Muscle of back (tissue), 13 donors: ENCODE measurements at places on chromosomes 4 and X. TPM values are rescaled to one million over a fixed set of nuclear protein-coding genes. Genes with fewer than 3 reads are reported as not detected.
A peak's percentile ranks its signal among the peaks of the same experiment; 100 is the strongest.

Gene TNIP3
- polyA plus RNA-seq = 0.17 TPM

Gene RNF150
- 32.1 TPM for polyA plus RNA-seq

Gene DDX53
- polyA plus RNA-seq = not detected

Gene HTN1
- not detected for polyA plus RNA-seq

Gene BBS7
- 12.1 TPM for polyA plus RNA-seq

Gene PSMD10
- 61.8 TPM for polyA plus RNA-seq

Gene ZIC3
- 1.0 TPM for polyA plus RNA-seq

Gene MAGEB18
- polyA plus RNA-seq = not detected

Gene XPNPEP2
- polyA plus RNA-seq = 4.6 TPM

Gene ARHGEF6
- polyA plus RNA-seq = 51.2 TPM

DNA sequence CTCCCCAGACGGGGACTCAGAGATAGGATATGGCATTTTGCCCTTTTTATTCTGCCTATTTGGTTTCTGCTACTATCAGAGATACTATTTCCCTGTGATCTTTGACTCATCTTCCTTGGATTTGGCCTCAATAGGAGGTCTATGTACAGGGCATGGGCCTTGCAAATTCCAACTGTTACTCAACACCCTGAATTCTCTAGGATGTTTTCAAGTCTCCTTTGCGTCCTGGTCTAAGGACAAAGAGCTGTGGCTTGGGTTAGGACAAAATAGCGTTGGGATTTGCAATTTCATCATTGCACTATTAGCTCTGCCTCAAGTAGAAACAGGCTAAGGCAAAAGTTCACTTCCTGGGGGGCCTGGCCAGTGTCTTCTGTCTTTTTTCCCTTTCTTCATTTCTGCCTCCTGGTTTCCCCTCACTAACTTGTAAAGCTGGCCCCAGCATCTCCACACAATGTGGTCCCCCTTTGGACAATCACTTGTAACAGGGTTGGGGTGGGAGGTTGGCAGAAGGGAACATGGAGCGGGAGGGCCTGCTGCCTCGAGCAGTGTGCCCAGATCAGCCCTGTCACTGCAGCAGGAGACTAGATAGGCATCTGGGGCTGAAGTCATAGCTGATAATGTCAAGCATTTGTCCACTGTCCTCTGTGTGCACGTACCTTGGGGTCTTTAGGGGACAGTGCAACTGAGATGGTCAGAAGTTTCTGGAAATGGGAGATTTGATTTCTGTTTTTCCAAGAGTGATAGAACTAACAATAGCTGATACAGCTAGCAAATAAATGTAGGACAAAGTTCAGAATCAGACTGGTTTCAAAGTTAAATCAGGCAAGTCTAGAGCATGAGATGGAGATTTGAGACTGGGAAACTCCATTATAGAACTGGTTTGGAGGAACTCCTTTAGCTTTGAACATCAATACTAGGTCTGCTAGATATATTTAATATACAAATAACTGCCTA lies 25.8 kb upstream of the STBD1 start:
- no peak for DNase-seq

- DNase-seq = peak; percentile 85
Measured at GRCh38 chr4:140861359-140862176, 105.4 kb upstream of the TBC1D9 start.

GRCh38 chr4:3223956-3224748 lies 24.8 kb upstream of the MSANTD1 start:
- DNase-seq = no peak

- DNase-seq = no peak
Measured at GRCh38 chr4:102169345-102169744, 175.9 kb downstream of the SLC39A8 start.

DNA sequence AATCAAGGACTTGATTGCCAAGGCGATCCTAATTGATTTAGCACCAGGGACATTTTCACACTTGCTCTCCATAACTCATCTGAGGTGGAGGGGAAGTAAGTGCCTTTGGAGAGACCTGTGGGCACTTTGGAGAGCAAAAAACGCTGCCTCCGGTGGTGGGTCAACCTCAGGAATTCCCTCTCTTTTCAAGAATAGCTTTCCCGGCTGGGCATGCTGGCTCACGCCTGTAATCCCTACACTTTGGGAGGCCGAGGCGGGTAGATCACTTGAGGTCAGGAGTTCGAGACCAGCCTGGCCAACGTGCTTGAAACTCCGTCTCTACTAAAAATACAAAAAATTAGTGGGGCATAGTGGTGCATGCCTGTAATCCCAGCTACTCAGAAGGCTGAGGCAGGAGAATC lies 49.2 kb downstream of the PRPS1 start:
- no peak for DNase-seq

- DNase-seq = no peak
Measured at GRCh38 chr4:109942292-109942926, 29.7 kb downstream of the EGF start.

- no peak for DNase-seq
Measured at GRCh38 chr4:75973766-75974165, 17.0 kb downstream of the SDAD1 start.

DNA sequence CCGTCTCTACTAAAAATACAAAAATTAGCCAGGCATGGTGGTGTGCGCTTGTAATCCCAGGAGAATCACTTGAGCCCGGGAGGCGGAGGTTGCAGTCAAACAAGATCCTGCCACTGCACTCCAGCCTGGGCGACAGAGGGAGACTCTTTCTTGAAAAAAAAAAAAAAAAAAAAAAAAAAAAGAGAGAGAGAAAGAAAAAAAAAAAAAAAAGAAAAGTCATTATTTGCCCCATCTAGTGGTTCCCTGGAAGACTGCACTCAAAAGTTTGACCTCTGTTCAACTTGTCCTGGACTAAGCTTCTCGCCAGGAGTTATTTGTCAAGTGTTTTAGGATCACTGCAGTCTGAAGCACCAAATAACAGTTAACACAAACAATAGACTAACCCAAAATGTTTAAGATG lies 45.3 kb upstream of the KCTD8 start:
- DNase-seq = no peak

GRCh38 chr4:112592717-112593116 lies 44.0 kb downstream of the ZGRF1 start:
- DNase-seq = no peak

DNA sequence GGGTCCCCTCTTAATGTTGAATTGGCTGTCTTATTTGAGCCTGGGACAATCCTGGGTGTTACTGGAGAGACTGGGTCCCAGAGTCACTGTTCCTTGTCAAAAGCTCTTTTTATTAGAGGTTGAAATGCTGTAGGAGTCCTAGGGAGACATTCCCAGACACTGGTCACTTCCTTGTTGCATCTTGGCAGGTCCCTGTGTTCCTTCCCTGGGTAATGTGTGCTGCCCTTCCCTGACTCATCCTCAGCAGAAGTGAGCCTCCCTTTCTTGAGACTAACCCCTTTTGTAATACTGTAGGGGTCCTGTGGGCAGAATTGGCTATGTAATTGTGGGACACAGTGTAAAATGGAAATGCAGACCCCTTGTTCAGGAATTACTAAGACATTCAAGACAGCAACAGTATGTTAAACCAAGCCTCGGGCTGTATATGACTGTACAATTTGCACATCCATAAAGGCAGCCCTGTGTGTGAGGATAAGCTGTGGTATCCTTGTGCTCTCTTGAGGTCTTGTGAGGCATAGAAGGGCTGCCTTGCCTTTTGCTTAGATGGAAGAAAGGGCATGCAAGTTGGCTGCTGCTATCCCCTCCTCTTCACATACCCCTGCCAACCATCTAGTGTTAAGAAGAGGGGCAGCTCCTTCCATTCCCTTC lies 53.5 kb downstream of the DCLK2 start:
- DNase-seq = no peak

DNA sequence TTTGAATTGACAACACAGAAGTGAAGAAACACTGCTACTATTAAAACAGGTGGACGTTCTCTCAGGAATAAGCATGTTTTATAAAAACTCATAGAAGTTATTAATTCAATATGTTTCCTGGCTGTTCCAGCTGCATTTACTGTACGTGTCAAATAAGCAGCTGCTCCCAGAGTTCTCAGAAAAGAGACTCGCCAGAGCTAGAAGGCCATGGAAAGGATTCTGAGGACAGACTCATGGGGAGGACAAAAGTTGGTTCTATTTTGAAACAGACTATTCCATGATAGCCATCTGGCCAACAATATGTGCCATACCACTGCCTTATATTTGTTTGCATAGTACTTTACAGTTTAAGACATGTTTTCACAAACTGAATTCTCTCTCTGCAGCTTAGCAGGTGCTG lies 136.5 kb downstream of the NR3C2 start:
- peak; percentile 57 for DNase-seq
